Activated CD8-positive, alpha-beta memory T cell treated with anti-CD3 and anti-CD28 coated beads for 1 hour (primary cell): ENCODE measurements at places on chromosomes 13 and 19.

- DNase-seq: no peak
Measured at GRCh38 chr19:46441866-46442265, 13.1 kb upstream of the PNMA8C start.

DNA sequence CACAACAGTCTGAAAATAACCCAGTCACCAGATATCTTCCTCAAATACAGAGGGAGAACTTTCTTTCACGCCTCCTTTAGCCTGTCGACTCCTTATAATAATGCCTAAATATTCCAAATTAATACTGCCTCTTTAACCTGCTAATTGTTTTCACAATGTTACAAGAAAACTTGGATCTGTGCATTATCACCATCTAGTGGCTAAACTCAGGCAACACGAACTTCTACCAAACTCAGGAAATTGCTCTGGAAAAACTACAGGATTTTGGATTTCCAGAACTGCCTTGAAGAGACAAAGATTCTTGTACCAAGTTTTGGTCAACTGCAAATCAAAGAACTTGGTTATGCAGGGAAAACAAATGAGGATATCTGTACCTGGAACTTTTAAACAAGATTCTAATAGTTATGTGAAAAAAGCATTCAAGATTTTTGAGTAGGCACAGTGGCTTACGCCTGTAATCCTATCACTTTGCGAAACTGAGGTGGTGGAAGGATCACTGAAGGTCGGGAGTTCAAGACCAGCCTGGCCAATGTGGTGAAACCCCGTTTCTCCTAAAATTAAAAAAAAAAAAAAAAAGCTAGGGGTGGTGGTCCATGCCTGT is 10.8 kb downstream of the CLN5 start:
- DNase-seq: no peak

DNA sequence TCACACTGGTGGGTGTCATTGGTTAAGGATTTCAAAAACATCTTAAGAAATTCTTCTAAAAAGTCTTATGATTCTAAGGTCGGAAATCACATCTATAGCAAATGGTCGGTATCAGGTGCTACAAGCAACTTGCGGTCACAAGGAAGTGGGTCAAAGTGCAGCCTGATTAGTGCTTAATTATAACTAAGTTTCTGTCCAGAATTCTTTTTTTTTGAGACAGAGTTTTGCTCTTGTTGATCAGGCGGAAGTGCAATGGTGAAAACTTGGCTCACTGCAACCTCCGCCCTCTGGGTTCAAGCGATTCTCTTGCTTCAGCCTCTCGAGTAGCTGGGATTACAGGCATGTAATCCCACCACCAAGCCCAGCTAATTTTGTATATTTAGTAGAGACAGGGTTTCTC is 1.2 kb upstream of the GDF15 start:
- DNase-seq: no peak

GRCh38 chr13:85332615-85333014 is 466.6 kb downstream of the SLITRK6 start:
- DNase-seq: no peak

GRCh38 chr19:32318884-32319520 is 26.4 kb upstream of the ZNF507 start:
- DNase-seq: no peak

DNA sequence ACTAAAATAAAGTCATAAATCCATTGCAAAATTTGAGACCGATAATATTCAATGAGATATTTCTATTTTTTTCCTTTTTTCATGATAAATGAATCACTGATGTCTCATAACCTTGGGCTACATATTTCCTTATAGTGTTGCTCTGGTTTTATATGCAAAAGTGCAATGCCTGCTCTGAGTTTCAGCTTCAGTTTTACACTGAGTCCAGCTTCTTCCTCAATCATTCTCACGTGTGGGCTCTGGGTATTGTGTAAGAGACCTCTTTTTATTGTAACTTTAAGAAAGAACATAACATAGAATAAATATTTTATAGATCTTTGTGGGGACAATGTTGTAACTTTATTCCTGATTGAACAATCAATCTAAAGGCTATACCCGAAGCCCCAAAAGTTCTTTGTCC is 280.2 kb upstream of the EDNRB start:
- DNase-seq: no peak

DNA sequence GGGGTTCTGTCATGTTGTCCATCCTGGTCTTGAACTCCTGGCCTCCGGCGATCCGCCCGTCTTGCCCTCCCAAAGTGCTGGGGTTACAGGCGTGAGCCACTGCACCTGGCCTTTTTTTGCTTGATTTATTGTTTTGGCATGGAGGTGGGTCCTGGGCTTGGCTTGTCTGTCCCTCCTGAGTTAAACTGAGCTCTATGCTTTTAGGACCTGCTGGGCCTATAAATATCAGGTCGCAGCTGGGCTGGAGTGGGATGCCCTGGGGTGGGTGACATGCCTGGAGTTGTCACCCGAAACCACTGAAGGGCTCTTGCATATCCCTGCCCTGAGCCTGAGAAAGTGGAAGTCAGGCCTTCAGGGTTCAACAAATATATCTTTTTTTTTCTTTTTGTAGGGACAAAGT is 5.5 kb downstream of the ARRDC5 start:
- DNase-seq: no peak

DNA sequence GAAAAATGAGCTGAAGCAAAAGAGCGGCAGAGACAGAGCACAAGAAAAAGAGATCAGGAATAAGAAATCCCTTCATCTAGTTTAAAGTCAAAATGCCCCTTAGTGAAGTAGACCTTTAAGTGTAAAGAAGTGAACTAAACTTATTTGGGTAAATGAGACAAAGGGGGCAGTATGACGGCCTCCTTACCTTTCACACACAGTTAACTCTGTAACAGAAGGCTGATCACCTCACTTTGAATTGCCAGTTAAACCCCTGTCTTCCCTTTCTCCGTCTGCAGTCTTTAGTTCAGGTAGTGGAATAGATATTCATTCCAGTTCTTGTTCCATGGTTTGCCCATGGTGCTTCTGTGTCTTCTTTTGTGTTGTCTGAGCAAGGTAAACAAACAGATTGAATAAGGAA is 1029.8 kb downstream of the DIAPH3 start:
- DNase-seq: no peak

GRCh38 chr13:113588394-113589111 is 4.0 kb downstream of the TFDP1 start:
- DNase-seq: no peak

DNA sequence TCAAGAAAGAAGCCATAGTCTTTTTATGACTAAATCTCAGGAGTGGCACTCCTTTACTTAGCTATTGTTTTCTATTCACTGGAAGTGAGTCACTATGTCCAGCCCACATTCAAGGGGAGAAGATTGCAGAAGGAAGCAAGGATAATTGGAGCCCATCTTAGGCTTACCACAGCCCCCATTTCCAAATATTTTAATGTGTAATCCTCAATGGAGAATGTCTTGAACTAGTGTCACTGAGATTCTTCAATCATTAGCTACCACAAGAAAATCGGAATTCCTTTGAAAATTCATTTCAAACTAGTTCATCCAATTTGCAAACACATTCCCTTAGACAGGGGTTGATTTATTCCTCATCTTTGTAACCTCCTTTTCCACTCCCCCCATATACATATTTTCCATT is 84.7 kb downstream of the DLEU7 start:
- no peak for DNase-seq

GRCh38 chr13:40236566-40237168 is 429.8 kb downstream of the FOXO1 start:
- no peak for DNase-seq

DNA sequence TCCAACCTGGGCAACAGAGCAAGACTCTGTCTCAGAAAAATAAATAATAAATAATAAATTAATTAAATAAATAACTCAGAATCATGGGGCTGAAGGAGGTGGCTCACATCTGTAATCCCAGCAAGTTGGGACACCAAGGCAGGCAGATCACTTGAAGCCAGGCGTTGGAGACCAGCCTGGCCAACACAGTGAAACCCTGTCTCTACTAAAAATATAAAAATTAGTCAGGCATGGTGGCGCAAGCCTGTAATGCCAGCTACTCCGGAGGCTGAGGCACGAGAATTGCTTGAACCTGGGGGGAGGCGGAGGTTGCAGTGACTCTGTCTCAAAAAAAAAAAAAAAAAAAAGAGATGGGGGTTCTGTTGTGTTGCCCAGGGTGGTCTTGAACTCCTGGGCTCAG is 7.2 kb downstream of the TMEM38A start:
- DNase-seq: no peak

DNA sequence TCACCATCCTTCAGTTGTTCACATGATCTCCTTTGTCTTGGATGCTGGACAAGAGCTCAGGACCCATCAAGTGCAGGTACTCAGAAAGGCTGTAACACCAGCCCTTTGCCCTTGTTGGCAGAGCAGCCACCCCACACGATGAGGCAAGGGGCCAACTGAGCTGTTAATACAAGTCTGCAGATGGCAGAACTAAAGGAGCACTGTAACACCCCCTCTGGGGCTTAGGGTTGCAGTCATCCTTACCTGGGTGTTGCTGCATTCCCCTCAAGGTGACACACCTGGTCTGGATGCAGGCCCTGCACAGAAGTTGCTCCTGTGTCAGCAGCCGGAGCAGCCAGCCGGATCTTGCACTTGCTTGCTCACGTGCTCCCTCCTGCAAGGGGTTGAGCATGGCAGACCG is 52.0 kb downstream of the STARD13 start:
- DNase-seq: no peak

GRCh38 chr13:19071161-19071936 is 110.3 kb downstream of the TUBA3C start:
- DNase-seq: no peak

DNA sequence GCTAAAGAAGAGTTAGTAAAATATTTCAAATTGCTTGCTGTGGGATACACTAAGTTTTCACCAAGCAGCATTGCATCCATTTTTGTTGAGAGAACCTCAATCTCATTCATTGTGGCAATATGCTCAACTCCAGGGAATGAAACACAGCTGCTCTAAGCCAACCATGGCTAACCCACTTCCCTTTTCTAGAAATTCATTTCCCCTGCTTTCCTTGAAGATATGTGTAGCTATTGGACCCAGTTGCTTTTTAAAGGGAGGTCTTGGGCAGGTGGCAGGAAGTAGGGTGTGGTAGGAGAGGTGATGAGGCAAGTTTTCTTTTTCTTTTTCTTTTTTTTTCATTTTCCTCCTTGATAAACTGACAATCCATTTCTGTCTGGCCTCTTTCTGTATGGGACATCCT is 452.2 kb downstream of the FGF14 start:
- no peak for DNase-seq

- no peak for DNase-seq
Measured at GRCh38 chr13:22298530-22298929, 627.7 kb downstream of the FGF9 start.

DNA sequence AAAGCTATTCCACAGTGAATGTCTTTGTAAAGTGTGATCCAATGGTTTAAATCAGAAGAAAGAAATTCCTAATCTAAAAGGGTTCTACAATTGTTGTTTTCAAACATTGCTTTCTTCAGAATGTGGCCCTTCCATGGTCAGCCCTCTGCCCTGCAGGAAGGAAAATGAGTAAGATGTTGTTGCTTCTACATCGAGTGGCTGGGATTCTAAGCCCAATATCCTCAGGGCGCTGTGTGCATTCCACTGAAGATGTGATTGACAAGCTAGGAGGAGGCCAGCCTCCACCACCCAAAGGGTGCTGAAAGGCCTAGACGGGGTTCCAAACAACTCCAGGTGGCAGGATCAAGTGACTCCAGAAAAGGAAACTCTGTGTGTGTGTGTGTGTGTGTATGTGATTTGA is 316.9 kb upstream of the TSHZ3 start:
- no peak for DNase-seq

GRCh38 chr13:27595055-27595811 is 25.1 kb downstream of the LNX2 start:
- DNase-seq: no peak

DNA sequence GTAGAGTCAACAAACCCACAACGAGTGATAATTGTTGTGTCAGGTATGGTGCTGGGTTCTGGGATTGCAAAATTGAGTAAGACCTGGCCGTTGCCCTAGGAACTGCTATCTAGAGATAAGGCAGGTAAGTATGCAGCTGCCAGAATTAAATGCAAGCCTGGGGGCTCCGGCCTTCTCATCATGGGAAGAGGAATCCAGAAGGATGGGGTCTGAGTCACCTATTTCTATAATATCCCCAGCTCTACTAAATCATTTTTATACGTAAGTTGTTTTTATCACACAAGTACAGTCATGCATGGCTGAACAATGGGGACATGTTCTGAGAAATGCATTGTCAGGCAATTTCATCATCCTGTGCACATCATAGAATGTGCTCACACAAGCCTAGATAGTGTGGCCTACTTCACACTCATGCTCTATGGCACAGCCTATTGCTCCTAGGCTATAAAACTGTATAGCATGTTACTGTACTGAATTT is 203.0 kb downstream of the KLF5 start:
- no peak for DNase-seq

GRCh38 chr13:23788459-23788858 is 100.7 kb downstream of the MIPEP start:
- no peak for DNase-seq

- no peak for DNase-seq
Measured at GRCh38 chr19:32308431-32309077, 36.9 kb upstream of the ZNF507 start.

DNA sequence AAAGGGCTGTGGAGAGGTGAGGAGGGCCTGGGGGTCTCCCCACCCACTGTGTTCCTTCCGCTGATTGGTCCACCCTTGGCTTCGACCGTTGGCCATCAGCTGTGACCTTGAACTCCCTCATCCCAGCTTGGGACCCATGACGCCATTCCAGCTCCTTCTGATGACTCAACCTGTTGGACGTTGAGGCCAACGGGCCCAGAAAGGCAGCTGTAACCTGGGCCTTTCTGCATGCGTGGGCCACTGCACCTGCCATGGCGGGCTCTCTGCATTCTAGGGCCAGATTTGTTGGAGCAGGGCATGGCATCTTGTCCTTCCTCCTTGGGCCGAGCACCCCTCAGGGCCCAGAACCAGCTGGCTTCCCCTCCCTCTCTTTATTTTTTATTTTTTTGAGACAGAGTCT is 30.2 kb downstream of the PEX11G start:
- DNase-seq: no peak

DNA sequence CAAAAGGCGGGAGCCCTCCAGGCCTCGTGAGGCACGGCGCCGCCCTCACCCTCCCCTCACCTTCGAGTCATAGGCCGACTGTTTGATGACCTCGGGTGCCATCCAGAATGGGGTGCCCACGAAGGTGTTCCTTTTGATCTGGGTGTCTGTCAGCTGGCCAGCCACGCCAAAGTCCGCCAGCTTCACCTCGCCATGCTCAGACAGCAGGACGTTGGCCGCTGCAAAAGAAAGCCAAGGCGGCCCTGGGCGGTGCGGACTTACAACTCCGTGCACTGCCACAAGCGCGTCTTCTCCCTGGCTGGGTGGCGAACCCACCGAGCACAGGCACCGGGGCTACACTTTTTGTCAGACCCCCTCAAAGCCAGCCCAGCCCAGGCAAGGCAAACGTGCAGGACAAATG is 102.1 kb downstream of the STK24 start:
- DNase-seq: no peak

- no peak for DNase-seq
Measured at GRCh38 chr13:114077099-114077932, 55.1 kb downstream of the RASA3 start.

GRCh38 chr13:32645854-32646253 is 59.6 kb downstream of the PDS5B start:
- DNase-seq: no peak

GRCh38 chr13:101570410-101570809 is 117.9 kb downstream of the ITGBL1 start:
- no peak for DNase-seq
